ENCODE measurements at places on chromosomes 16 and 17.

DNA sequence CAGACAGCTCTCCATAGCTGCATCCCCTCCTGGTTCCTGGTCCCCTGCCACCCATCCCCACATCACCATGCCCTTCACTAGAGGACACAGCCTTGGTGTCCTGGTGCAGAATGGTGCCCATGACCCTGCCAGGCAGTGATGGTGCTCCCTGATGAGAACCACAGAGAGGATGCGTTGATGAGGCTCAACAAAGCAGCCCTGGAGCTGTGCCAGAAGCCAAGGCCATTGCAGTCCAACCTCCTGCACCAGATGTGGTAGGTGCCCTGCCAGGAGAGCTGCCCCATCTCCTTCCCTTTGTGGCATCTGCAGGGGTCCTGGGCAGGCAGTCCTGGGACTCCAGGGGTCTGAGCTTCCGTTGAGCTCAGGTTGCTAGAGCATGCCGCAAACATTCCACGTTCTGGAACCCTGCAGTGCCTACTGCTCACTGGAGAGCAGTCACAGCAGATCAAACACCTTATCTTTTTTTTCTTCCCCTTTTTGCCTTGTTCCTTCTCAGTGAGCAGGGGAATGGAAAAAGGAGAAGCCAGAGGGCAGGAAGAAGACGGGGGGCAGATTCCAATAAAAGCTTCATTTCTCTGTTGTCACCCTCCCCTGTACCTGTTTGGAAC is 5.3 kb upstream of the EPN3 start:
- no peak for DNase-seq

- no peak for DNase-seq
Observed at GRCh38 chr17:12022310-12022709, 1.6 kb downstream of the MAP2K4 start.

DNA sequence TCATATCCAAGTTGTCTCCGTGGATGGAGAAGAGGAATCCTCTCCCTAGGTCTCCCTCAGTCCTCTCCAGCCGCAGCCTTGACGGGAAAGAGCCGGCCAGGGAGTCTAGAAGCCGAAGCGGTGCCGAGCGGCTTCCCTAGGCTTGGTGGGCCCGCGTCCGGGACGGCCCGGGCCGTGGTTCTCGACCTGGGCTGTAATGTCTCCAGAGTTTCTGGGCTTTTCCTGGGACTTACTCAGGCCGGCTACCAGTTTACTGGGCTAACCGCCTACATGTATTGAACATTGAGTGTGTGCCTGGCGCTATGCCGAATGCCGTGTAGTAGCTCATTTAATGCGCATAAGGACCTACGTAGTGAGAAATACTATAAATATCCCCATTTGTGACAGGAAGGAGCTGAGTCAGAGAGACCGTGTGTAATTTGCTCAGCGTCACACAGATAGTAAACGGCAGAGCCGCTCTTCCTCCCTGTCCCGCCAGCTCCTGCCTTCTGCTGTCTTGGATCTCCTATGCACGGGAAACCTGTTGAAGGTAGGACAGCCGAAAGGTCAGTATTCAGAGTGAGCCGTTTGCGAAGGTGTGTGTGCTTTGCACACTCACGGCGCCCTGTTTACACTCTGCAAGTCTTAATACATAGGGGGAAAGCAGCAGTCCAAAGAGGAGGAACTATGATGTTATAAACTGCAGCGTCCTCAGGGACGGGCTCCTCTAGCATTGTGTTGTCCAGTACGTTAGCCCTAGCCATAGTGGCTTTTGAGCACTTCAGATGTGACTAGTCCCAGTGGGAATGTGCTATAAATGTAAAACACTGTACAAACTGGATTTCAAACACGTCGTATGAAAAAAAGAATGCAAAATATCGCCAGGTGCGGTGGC is 723 bp upstream of the SPAG5 start:
- peak; percentile 92 for DNase-seq

DNA sequence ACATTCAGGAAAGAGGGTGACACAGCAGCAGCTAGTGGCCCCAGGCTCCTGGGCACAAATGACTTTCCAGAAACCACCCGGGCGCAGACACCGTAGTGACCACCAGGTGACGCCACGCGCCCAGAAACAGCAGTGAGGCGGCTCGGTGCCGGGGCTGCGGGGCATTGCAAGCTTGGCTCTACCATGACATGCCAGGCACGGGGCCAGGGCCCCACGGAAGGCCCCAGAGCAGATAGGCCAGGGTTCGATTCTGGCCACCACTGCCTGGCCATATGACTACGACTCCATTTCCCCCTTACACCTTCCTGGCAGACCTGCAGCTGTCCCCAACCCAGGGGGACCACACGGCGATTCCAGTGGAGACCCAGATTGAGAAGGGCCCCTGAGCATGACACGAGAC is 6.7 kb downstream of the RHBDF1 start:
- peak; percentile 73 for DNase-seq

DNA sequence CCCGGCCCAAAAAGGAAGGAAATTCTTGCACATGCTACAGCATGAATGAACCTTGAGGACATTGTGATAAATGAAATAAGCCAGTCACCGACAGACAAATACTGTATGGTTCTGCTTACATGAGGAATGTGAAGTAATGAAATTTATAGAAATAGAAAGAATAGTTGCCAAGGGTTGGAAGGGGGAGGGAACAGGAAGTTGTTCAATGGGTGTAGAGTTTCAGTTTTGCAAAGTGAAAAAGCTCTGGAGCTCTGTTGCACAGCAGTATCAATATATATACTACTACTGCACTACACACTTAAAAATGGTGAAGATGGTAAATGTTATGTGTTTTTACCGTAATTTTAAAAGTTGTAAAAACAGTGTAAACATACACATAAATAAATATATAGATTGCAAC is 43.7 kb downstream of the PKD1L3 start:
- DNase-seq: no peak

DNA sequence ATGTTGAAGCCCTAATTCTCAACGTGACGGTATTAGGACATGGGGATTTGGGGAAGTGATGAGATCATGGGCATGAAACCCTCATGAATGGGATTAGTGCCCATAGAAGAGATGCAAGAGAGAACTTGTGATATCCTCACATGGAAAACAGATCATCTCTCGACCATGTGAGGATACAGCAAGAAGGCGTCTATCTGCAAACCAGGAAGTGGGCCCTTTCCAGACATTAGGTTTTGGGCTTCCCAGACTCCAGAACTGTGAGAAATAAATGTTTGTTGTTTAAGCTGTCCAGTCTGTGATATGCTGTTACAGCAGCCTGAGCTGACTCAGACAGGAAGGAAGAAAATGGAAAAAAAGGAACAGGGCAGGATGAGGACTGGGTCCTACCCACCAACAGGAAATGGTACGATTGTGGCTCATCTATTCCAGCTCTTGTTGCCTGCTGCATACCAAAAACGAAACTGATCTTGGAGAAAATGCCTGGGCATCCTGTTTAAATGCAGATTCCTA is 21.9 kb upstream of the SSTR2 start:
- DNase-seq: peak; percentile 15

- DNase-seq: no peak
Observed at GRCh38 chr16:90008708-90009145, 10.5 kb downstream of the DBNDD1 start.

DNA sequence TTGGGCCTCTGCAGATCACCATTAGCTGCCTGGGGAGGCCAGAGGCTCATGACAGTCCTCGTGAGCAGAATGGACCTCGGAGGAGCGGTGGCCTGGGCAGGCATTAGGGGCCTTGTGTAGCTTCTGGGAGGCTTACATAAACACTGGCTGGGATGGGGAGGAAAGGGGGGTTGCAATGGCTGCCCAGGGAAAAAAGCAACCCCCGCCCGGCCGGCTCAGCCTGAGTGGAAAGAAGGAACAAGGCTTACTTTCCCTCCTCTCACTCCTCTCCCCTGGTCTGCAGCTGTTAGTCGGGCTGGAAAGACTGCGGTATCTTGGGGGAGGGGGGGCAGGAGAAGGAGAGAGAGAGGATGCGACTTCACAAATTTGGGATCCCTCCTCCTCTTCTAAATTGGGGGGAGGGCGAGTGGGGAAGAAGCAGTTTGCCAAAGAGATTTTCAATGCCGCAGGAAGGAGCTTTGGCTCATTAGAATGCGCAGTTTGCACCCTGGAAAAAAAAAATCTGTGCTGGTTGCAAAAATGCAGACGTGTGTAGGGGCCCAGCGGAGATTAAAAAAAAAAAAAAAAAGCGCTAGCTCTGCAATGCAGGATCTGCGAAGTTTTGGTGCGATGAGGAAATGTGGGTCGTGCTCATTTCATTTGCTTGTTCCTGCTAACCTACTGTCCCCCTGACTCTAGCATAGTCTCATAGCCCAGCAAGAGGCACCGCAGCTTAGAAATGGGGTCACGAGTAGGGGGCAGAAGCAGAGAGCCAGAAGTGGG is 6.6 kb upstream of the NR1D1 start:
- no peak for DNase-seq

GRCh38 chr16:25010542-25010941 is 4.6 kb downstream of the ARHGAP17 start:
- no peak for DNase-seq

GRCh38 chr17:62641153-62641552 is 13.7 kb downstream of the MRC2 start:
- no peak for DNase-seq

DNA sequence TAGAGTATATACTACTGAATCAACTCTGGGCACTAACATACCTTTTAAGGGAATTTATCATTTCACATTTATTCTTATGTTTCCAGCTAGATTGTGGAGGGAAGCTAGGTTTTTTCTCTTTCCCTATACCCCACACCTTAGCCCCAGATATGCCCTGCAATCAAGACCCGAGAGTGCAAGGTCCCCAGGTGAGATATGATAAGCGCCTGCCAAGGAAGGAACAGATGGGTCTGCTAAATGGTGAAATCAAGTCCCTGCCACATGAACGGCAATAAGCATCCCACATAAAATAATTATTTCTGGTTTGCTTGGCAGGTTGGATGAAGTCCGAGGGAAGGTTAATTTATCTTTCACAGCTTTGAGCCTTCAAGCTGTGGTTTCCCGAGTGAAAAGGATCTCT is 195.5 kb downstream of the TOX3 start:
- no peak for DNase-seq

DNA sequence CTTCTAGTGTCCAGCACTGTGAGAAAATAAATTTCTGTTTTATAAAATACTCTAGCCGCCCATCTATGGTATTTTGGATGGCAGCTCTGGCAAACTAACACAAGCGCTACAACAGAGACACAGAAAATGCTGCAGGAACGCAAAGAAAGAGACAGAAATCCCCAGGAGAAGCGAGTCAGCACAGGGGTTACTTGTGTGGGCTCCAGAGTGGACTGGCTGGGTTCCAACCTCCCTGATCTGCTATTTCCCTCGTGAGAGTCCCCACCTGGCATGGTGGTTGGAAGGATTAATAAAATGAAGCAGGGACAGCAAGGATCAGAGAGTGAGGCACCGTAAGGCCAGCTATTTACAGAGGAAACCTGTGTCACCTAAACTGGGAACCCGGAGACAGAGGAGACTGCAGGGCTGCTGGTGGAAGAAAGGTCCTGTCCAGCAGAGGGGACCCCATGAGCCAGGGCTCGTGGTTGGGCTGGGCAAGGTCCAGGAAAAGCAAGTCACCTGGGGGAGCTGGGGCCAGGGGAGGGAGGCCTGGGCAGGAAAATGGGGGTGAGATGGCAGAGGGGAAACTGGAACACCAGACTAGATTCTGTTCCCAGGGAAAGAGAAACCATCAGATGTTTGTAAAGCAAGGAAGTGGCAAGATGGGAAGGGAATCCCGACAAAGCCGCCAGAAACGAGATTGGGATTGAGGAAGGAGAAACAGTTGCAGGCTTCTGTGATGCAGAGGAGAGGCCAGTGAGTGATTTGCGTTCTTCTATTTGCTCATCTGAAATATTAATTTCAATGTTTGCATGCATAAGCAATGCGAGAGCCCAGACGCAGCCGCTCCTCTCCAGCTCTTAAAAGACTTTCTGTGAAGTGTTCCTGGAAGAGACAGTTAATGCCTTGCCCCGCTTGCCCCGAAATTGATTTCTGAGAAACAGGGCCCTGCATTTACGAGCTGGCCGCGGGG is 63.0 kb upstream of the TEKT3 start:
- no peak for DNase-seq

GRCh38 chr17:70493277-70493874 is 324.0 kb downstream of the KCNJ2 start:
- DNase-seq: no peak

GRCh38 chr17:62696256-62696655 is 68.8 kb downstream of the MRC2 start:
- DNase-seq: peak; percentile 38
